ENCODE measurements at places on chromosomes 1 and 21.

GRCh38 chr1:101228424-101229134 is 8.2 kb upstream of the S1PR1 start:
- no peak for DNase-seq

GRCh38 chr21:32279377-32279680 is 480 bp upstream of the MIS18A start:
- DNase-seq: no peak

GRCh38 chr1:4856396-4856795 is 202.0 kb downstream of the AJAP1 start:
- no peak for DNase-seq

DNA sequence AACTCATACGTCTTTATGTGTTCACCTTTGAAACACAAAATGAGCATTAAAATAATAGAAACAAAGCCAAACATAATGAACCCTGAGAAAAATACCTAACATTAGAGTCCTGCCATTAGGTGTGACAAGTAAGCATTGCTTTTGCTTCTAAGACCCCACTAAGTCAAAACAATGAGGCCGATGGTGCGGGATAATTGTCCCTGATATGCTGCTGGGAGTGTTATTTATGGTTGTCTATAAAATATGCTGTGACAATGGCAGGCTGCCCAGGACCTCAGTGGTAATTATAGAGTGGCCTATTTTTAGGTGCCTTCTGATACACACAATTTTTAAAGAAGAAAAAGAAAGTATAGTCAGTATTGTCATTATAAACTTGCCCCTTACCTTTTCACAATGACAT is 1423.1 kb downstream of the AMY1C start:
- DNase-seq: no peak

GRCh38 chr1:169047074-169047473 is 59.4 kb upstream of the ATP1B1 start:
- no peak for DNase-seq

GRCh38 chr1:208381481-208381880 is 137.3 kb upstream of the PLXNA2 start:
- no peak for DNase-seq

GRCh38 chr1:216905137-216905536 is 181.9 kb upstream of the ESRRG start:
- no peak for DNase-seq

DNA sequence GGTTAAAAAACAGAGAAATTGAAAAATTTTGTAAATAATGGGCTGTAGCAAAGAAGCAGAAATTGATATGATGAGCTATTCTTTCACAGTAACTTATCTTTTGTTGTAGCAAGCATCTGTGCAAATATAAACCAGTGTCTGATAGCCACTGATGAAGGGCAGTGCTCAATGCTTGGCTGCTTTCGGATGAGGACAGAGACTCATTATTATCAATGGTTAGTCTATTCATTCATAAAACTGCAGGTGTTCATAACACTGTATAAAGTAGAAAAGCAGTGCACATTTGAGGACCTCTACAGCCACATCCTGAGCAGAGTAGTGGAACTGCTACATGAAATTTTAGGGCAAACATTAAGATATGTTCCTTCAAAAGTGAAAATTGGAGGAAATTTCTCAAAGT is 107.2 kb downstream of the FAF1 start:
- no peak for DNase-seq

- no peak for DNase-seq
Observed at GRCh38 chr1:116775116-116775752, 21.0 kb downstream of the CD2 start.

DNA sequence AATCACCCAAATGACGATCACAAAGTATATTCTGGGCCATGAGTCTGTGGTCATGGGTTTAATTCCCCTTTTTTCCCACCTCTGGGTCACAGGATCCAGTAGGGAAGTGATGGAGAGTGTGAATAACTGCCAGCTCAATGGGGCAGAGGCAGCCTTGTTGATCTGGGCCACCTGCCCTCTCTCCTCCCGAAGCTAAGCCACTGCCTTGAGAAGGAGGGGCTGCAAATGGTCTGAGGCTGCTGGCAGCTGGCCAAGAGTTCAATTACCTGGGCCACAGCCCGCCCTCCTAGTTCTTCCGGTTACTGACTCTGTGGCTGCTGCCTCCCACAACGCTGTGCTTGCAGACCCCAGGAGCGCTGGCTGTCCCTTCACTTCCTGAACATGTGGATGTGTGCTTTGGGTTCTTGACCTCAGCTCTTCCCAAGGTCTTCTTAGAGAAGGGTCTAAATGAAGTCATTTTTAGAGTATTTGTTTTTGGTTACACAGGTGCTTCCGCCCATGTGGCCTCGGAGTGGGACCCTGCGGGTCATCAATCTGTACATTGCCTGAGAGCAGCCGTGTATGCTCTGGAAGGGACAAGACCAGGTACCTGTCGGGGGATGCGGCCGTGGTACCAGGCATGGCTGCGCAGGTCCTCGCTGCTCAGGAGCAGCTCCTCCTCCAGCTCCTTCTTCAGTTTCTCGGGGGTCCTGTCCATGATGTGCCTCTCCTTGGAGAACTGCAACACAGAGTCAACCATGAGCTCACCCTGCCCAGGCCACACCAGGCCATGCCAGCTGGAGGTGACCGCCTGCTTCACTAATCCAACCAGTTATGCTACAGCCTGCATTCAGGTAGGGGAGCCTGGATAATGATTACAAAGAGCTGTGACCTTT is 89.7 kb downstream of the BCAR3 start:
- no peak for DNase-seq

DNA sequence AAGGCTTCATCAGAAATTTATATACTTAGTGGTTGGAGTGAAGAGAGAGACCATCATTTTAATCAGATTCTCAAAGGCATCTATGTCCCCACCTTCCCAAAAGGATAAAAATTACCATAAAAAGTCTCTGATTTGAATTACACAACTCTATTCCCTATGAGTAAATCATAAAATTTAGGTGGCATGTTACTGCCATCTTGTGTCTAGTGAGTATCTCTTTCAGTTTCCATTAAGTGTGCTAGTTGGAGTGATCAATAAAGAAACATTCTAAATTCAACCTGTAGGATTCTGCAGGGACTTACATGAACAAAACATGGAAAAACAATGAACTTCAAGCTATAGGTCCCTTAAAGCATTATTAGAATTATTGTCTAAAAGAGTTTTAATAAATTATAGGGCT is 655.4 kb downstream of the LTN1 start:
- no peak for DNase-seq

GRCh38 chr21:43654806-43655489 is 4.3 kb downstream of the HSF2BP start:
- DNase-seq: no peak

- no peak for DNase-seq
Observed at GRCh38 chr21:45994759-45995685, 13.5 kb downstream of the COL6A1 start.

DNA sequence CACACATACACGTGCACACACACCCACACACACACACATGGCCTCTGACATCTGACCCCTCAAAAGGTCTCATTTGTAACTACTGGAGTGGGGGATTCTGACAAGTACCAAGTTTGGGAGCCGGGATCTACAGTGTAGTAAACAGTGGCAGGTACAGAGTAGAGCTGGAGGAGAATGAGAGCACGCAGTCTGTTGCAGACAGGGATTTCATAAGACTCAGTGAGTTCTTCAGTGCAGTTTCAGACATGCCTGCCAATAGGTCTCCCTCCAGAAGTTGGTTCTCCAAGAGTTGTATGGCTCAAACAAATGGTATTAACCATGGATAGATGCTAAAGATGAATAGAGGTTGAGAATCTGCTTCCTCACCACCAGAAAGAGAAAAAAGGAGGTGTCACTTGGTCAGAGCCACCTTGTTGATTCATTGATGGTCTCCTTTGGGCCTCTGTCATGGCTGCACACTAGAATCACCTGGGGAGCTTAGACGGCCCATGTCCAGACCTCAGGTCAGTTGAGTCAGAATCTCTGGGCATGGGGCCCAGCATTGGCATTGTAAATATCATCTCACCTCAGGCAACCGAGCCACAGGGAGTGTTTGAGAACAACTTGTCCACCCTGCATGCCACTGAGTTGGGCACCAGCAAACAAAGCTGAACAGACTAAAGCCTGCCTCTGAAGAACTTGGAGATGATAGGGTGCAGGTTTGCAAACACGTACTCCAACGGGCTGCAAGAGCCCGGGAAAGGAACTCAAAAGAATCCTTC is 122.1 kb downstream of the EDEM3 start:
- DNase-seq: no peak

DNA sequence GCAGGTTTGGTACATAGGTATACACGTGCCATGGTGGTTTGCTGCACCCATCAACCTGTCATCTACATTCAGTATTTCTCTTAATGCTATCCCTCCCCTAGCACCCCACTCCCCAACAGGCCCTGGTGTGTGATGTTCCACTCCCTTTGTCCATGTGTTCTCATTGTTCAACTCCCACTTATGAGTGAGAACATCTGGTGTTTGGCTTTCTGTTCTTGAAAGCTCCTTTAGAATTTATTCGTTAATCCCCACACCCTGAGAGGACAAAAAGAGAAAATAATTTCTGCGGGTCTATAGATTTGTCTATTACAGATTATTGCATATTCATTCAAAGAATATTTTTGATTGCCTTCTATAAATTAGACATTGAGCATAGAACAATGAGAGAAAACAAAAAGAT is 455.5 kb downstream of the PLPP3 start:
- DNase-seq: no peak

DNA sequence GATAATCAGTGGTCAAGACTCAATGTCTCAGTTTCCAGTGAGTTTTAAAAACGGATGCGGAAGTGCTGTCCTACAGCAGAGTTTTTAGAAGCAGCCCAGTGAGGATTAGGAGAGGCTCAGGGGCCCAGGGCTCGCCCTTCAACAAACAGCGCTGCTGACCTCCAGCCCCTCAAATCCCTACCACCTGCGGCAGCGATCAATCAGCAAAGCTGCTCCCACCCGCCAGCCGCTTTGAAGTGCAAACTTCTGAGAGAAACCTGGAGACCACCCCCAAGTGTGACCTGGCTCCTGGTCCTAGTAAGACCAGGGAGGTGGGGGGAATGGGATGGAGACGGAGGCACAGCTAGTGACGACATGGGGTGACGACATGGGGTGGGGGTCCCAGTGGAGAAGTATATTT is 14.4 kb downstream of the ZBTB17 start:
- DNase-seq: no peak

- DNase-seq: no peak
Observed at GRCh38 chr1:231194843-231195516, 33.1 kb downstream of the TRIM67 start.

- no peak for DNase-seq
Observed at GRCh38 chr1:172176206-172176605, 244.3 kb upstream of the C1orf105 start.

DNA sequence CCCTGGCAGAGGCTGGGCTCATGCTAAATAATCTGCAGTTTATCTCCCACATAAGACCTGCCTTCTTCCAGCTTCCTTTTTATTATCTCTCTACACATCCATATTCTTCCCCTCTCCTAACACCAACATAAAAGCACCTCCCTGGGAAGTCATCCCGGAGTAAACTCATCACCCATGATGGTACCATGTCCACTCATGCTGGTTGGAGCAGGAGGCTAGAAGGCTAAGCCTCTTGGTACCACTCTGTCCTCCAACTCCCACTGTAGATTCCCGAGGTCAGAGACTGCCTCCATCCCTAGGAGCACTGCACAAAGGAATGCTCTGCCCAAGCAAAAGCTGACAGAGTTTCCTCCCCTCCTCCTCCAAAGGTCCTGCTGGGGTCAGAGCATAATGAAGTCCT is 4.2 kb downstream of the DENND2D start:
- no peak for DNase-seq

DNA sequence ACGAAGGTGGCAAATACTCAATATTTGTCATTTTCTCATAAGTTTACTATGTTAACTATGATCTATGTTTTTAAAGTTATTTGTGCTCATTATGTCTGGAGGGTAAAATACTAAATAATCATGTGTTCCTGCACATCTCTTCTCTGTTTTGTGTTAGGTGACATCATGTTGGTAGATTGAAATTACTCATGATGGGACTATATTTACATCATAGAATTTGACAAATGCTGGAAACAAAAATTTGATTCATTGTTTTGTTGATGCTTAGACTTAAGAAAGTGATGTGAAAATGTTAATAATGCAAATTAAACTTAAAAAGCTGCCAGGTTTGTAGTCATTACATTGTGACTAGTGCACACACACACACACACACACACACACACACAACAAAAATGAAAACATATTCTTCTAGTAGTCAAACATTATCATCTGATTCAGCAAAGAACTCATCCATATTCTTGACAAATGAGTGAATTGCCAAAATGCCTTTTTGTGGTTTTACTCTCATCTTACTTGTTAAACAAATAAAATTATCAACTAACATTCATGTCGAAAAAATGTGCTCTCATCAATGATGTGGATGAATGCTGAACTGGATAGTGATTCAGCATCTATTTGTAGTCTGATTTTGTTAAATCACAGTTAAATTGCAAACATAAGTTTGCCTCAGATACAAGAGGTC is 870.7 kb downstream of the BRINP3 start:
- no peak for DNase-seq

DNA sequence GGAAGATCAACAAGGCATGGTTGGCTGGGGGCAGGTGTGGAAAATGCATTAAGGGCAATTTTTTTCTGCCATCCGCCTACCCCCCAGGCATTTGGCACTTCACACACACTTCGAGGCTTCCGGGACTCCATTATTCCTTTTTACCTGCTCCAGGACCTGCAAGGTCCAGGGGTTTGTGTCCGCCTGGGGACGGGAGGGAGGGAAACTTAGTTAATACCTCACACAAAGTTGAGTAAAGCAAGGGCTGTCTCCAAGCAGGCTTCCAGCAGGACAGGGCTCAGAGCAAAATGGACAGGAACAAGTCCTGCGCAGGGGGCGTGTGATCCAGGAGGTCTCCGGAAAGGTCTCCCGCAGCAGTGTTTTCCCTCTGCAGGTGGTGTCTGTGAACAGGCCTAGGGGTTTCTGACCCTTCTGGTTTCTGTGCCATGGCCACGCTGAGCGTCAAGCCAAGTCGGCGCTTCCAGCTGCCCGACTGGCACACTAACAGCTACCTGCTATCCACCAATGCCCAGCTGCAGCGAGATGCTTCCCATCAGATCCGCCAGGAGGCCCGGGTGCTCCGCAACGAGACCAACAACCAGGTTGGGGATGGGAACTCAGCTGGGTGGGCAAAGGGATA is 712 bp downstream of the TEKT2 start:
- DNase-seq: no peak

DNA sequence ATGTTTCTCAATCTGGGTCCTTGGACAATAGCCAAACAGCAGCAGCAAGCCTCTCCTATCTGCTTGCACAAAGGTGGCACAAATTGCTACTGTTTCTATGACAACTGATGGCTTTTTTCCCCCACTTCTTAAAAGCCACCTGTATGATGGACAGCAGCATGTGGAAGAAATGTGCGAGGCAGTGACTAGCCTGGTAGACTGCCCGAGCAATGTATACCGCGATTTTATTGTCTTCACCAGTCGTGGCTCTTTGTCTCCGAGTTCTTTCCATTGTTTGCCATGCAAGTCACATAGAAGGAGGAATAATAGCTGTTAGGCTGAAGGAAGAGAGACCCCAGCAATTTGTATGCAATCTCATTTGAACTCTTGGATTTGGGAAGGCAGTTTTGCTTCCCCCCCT is 79.4 kb downstream of the S1PR1 start:
- DNase-seq: no peak

Data from activated gamma-delta T cell (primary cell).